ENCODE measurements at places on chromosomes 3 and 15.

- peak; percentile 75 for DNase-seq
These were observed 23.2 kb downstream of the ILDR1 start for GRCh38 chr3:121998611-121999473.

- no peak for DNase-seq
These were observed 688.8 kb upstream of the ALCAM start for GRCh38 chr3:104677932-104678331.

- DNase-seq, result no peak
These were observed 151.9 kb downstream of the CADPS start for GRCh38 chr3:62723166-62723913.

DNA sequence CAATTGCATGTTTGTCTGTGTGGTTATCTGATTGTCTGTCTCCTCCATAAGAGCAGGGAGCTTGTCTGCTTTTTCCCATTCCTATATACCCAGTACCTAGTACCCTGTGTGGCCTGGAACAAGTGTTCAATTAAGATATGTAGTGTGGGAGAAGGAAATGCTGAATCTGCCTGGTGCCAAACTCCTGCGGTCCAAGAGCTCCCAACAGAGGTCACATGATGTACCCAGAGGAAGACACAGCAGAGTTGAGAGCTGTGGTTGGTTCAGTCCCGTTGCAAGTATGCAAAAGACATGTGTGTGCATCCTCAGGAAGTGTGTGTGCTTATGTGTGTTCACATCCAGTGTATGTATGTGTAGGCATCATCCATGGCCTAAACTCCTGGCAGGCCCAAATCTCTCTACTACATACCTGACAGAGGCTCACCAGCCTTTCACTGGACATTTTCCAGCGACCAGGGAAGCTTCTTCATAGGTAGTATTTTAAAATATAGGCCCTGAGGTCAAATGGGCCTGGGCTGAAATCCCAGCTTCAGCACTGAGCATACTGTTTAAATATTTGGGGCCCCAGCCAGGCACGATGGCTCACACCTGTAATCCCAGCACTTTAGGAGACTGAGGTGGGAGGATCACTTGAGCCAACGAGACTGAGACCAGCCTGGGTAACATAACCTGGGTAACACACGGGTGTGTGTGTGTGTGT is 34.0 kb upstream of the ITGA11 start:
- no peak for DNase-seq

DNA sequence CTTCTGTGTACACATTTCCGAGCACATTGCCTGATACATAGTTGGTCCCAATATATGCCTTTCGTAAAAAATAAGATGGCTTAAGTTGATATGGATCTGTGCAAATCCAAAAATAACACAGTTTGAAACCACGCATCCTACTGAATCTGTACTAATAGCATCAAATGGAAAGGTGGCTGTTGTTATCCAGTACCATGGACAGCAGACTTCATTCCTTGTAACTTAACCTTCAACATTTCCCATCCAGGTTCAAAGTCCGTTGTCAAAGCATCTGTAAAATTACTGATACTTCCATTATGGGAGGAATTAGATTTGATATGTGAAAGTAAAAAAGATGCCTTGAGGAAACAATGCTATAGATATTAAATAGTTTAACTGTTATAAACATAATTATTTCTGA is 65.5 kb upstream of the C3orf49 start:
- no peak for DNase-seq

DNA sequence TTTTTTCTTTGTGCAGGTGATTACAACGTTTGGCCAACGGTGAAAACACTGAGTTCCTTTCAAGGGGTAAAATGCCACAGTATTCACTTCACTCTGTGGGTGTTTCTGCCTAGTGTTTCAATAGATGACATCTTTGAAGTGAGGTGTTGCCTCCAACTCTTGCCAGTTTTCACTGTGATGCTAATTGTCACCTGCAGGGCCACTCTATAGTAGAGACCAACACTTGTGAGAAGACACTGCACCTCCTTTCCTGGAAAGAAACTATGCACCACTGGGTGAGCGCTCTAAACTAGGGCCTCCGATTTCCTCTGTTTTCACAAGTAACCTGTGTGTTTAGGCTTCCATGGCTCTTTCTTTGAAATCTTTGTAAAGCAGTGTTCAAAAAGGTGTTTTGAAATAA is 98.3 kb downstream of the THRB start:
- no peak for DNase-seq

GRCh38 chr3:123096731-123097130 is 29.9 kb downstream of the PDIA5 start:
- DNase-seq, result no peak

GRCh38 chr3:43999728-44000319 is 241.9 kb upstream of the TOPAZ1 start:
- no peak for DNase-seq

DNA sequence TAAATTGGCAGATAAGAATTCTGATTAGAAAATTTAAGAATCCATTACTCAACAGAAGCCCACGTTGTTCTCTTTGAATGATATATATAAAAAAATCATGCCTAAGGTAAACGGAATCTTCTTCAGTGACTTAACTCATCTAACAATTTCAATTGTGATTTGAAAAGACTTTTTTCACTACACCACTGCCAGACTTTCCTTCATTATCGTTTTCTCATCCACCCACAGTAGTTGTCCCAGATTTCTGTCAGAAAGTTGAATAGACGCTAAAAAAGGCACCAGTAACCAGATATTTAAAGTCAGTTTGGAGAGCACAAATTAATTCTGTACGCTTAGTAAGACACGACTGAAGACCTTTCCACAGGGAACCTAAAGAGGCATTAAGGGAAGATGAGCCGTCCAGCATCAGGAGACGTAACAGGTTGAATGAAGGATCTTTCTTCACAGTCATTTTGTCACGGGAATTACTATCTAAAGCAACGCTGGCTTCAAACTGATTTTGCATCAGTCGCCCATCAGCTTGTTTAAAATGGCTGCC is 1.3 kb downstream of the HIGD1A start:
- no peak for DNase-seq

DNA sequence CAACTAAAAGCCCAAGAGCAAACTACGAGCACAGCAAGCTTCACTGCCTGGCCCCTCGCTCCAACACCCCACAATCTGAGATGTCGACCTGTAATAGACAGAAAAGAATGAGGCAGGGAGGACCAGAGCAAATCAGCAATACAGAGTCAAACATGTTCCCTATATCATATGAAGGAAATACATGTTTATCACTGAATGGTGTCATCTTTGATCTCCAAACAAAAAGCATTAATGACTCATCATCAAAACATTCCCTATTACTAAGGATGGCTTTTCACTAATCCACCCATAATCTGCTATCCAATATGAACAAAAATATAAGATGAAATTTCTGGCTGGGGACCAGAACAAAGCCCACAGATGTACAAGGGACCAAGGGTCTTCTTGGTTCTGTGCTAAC is 34.7 kb downstream of the MYO5A start:
- no peak for DNase-seq

GRCh38 chr15:65926899-65927298 is 57.6 kb downstream of the RAB11A start:
- no peak for DNase-seq

GRCh38 chr3:58261954-58262666 is 24.5 kb downstream of the ABHD6 start:
- DNase-seq, result no peak

- DNase-seq, result no peak
These were observed at the start of gene EPHA3 for GRCh38 chr3:89107461-89108290. TSS of gene EPHA3 (plus strand) at chr3:89107621. CDS start at chr3:89107749, 128 bp downstream.

DNA sequence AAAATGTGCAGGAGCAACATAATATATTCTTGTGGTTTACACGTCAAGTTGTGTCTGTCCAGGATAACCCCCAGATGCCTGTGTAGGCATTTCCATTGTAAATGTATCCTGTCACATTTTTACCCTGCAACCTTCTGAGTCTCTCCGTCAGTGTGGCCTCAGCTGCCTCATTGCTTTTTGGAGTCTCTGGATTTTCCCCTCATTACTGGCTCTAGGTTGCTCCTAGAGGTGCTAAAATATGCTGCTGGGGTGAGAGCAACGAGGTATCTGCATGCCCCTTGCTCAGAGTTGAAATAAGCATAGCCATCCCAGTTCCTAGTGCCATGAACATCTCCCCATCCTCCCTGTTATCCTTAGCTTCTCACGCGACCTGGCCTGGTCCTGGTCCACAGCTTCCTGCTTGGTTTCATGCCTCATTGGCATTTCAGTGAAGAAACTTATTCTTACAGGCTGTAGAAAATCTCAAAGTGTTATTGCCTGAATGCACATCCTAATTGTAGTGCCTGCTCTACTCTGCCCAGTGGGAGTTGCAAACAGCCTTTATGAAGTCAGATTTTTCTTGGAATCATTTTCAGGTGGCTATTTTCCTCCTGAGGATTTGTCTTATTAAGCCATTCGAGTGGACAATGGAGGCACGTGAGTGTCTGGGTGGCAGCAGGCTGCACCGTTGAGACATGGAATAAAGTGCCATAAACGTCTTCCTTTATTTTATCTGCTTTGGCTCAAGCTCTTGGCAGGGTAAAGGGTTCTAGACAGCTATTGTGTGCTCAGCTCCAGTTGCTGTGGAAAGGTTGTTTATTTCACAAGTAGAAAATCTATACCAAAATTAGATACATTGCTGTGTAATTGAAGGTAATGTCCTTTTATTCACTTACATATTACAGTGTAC is 33.2 kb downstream of the OXNAD1 start:
- no peak for DNase-seq
